ENCODE measurements at places on chromosomes 4 and X. TPM values are rescaled to one million over a fixed set of nuclear protein-coding genes. Genes with fewer than 3 reads are reported as not detected.

Gene BMX
- under 0.01 TPM for total RNA-seq

Gene GAGE12J
- not detected for total RNA-seq

Gene ADH1B
- under 0.01 TPM for total RNA-seq

Gene BTK
- 0.49 TPM for total RNA-seq

Gene RHOXF1
- not detected for total RNA-seq

Gene HAND2
- not detected for total RNA-seq

Gene FOXP3
- total RNA-seq: 0.25 TPM

Gene MMRN1
- total RNA-seq: 2.7 TPM

Measured in temporal lobe (tissue), 4 donors.